ENCODE measurements at places on chromosomes 12 and 14. TPM values are rescaled to one million over a fixed set of nuclear protein-coding genes. Genes with fewer than 3 reads are reported as not detected.

GRCh38 chr14:54700717-54701116, 133.8 kb downstream of the SAMD4A start:
- no peaks in the 10 kb centered on the region for H3K36me3 ChIP-seq
- DNase-seq, result no peak
- H3K27ac ChIP-seq, result peak overlapping the region; percentile 1
- no peak overlapping the region for H3K4me3 ChIP-seq

- H3K4me3 ChIP-seq, result no peak overlapping the region
- H3K27me3 ChIP-seq, result no peaks in the 10 kb centered on the region
These were observed 204.2 kb downstream of the EFCAB11 start for GRCh38 chr14:89750281-89750755.

DNA sequence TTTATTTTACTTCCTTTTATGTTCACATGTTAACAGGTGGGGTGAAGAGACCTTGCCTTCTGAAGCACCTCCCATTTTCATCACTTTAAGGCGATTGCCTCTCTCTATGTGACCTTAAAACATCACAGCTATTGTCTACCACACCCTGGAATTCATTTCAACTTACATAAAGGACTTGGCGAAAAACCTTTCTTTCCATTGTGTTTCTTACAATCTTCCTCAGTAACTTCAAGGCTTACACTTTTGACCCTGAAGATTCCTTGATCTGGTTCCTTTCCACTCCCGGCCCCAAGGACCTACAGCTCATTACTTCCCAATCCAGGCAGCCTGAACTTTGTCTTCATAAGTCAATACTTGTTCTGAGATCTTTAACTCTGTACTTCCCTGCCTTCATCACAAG, 443.3 kb downstream of the ADAMTS20 start:
- no peak overlapping the region for H3K27ac ChIP-seq
- H3K36me3 ChIP-seq, result no peaks in the 10 kb centered on the region
- no peak overlapping the region for H3K4me3 ChIP-seq

DNA sequence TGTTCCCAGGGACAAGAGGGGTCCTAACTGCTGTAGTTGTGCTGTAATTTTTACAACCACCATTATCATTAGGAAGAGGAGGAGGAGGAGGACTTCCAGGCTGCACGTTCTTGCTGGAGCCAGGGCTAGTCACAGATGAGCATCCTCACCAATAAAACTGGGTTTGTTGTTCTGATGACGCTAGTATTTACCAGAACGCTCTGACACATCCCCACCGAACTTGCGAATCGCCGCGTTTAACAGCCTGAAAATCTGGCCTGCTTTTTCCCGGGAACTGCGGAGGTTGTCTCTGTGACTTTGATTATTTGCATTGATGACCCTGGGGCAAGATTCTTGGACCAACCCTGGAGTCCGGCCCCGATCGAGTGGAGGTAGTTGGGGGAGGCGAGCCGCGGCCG, 10.2 kb downstream of the TBX5 start:
- H3K27me3 ChIP-seq, result peaks cover 74% of the 10 kb centered on the region
- H3K4me1 ChIP-seq, result peaks cover 12% of the 10 kb centered on the region
- H3K27ac ChIP-seq, result no peak overlapping the region
- no peak for DNase-seq

The ZC3H10 gene
- total RNA-seq, result 2.7 TPM

DNA sequence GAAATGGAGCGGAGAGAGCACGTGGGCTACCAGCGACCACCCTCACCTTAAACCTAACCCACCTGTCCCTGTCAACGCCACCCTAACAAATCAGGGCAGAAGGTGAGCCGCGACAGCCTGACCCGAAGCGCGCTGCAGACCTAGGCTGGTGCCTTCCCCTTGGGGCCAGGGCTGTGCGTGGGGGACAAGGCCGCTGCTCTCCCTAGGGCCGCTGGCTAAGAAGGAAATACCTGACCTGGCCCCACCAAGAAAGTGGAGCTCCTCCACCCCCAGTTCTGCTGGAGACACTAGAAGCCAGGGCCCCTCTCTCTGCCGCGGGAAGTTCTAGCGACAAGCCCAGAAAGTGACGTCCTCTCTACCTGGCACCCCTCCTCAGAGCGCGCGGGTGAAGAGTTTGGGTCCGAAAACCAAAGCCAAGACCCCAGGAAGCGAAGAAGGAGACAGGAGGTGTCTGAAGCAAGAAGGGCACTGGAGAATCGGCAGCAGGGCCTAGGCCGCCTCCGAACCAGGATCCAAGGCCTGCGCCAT, 7.5 kb downstream of the SIX1 start:
- DNase-seq, result no peak
- H3K4me3 ChIP-seq, result no peak overlapping the region
- H3K27ac ChIP-seq, result no peak overlapping the region
- no peaks in the 10 kb centered on the region for H3K36me3 ChIP-seq
- H3K27me3 ChIP-seq, result peaks cover 74% of the 10 kb centered on the region

DNA sequence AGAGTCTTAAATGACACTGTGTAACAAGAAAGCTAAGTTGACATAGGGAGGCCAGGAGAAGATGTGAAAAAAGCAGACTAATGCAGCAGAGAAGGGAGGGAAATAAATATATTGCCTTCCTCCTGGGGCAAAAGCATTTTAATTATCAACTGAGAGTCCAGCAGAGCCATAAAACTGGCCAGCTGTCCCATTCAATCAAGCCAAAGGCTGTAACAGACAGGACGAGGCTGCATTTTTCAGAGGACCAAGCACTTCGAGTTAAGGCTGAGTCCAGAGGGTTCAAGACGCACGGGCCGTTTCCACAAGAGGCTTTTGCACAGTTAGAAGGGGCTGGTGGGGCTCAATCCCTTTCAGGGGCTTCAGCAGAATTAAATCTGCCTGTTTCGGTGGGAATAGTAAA, 20.4 kb downstream of the MAP3K9 start:
- no peak overlapping the region for H3K27ac ChIP-seq
- H3K4me3 ChIP-seq, result no peak overlapping the region
- DNase-seq, result no peak
- no peaks in the 10 kb centered on the region for H3K4me1 ChIP-seq

DNA sequence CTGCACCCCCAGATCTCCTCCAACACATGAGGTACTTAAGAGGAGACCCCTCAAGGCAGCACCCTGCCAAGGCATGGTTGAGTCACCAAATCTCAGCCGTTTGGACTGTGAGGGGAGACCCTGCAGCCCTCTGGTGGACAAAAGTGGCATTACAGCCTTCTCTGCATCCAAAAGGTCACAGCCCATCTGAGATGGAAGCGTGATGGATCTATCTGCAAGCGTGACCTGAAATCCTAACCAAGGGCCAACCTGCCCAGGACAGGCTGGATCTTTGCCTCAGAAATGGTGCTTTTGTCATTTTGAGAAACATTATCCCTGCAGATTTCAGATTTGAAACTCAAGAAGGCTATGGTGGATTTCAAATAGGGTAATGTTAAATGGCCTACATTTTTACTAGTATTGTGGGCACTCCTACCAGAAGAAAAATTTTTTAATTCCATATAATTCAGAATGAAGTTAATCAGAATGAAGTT, 23.7 kb upstream of the DHRS4 start:
- peaks cover 12% of the 10 kb centered on the region for H3K4me1 ChIP-seq
- no peaks in the 10 kb centered on the region for H3K27me3 ChIP-seq
- no peaks in the 10 kb centered on the region for H3K36me3 ChIP-seq
- H3K27ac ChIP-seq, result no peak overlapping the region
- H3K4me3 ChIP-seq, result no peak overlapping the region

DNA sequence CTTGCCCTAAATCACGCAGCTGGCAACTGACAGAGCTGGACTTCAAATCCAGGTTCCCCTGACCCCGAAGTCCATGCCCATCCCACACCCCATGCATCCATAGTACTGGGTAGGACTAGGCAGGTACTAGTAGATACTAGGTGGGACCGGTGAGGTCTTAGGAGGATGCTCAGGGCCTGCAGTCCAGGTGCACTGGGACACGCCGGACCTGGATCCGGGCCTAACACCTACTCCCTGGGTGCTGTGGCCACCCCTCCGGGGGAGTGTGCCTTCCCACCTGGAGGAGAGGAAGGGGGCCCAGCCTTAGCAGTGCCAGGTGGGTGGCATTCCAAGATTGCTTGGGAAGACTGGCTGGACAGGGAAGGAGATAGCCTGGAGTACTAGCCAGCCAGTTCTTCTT, 64.8 kb downstream of the CACNA1C start:
- H3K36me3 ChIP-seq, result peaks cover 56% of the 10 kb centered on the region
- H3K4me1 ChIP-seq, result peaks cover 3% of the 10 kb centered on the region
- no peak for DNase-seq
- no peaks in the 10 kb centered on the region for H3K27me3 ChIP-seq
